Uterus (tissue), 4 donors: ENCODE measurements at places on chromosomes 3 and 15. TPM values are rescaled to one million over a fixed set of nuclear protein-coding genes. Genes with fewer than 3 reads are reported as not detected.

Gene MEGF11
- total RNA-seq = not detected

Gene LRRC2
- 3.9 TPM for total RNA-seq

Gene CP
- total RNA-seq = 2.2 TPM

Gene GOLGA8A
- 105 TPM for total RNA-seq

Gene CPB1
- not detected for total RNA-seq

Gene SLC22A13
- total RNA-seq = under 0.01 TPM

Gene CLDN18
- not detected for total RNA-seq

Gene NLGN1
- total RNA-seq = 3.6 TPM

Gene KCNAB1
- 4.4 TPM for total RNA-seq

Gene CPLX3
- total RNA-seq = not detected

Gene TTLL13
- total RNA-seq = not detected

Gene MNS1
- total RNA-seq = 6.7 TPM

Gene P2RY1
- 19.7 TPM for total RNA-seq

Gene MED12L
- 0.88 TPM for total RNA-seq

Gene TMEM45A
- total RNA-seq = 51.0 TPM

Gene TMEM158
- total RNA-seq = 85.3 TPM

Gene CCR9
- total RNA-seq = not detected

Gene FOXB1
- not detected for total RNA-seq

Gene CFAP92
- total RNA-seq = 0.95 TPM

Gene CHST13
- not detected for total RNA-seq
